Stimulated activated CD8-positive, alpha-beta memory T cell treated with anti-CD3 and anti-CD28 coated beads, Interleukin-4, amount 100 ng/mL, for 4 hours (primary cell): ENCODE measurements at places on chromosomes 13 and 19.

DNA sequence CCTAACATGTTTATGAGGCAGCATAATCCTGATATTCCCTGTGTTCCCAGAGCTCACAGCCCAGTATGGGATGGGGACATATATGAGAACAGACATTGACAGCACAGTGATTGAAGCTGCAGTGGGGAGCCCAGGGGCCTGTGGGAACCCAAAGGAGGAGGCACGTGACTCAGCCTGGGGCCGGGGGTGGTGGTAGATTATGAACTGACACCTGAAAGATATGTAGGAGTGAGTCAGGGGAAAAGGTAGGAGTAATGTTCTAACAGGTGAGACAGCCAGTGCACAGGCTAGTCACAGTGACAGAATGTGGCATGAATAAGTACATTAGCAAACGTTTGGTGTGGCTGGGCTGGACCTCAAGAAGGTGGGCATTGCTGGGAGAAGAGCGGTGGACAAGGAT, 29.0 kb downstream of the CKM start:
- no peak for DNase-seq

GRCh38 chr19:49515767-49516166, 3.3 kb downstream of the FCGRT start:
- no peak for DNase-seq

- DNase-seq, result no peak
Measured at GRCh38 chr13:81762449-81762848, 1421.5 kb upstream of the SPRY2 start.

DNA sequence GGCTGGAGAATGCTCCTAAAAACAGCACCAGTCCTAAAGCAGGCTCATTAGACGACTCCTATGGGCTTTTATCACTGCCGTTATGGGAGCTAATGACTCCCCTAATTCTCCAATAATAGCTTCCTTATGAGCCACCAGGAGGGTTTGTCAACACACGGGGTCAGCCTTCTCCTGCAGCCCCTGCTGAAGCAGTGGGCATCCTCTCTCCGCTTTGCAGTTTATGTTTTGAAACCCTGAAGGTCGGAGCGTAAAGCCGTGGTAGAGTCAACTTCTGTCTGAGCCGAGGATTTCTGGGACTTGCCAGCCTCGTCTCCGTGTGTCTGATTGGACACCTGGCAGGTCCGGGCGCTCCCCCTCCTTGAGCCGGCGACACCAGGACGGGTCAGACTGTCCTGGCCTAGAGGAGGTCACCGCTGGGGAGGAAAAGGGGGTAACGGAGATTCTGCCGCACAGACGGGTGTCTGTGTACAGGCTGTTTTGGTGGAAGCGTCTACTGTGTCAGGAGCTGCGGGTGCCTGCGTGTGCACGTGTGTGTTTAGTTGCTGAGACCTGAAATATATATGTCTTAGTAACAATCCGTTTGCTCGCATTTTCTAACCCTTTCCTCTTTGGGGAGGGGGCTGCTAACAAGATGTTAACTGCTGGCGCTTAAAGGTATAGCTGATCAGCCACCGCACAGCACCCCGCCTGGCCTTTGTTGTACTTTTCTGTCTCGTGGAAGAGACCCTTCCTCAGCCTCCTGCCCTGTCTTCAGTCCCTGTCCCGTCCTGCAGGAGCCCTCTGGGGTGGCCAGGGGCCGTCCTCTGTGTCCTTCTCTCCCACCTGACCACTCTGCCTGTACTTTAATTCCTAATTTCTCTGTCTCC, 1.9 kb downstream of the KDM4B start:
- DNase-seq, result no peak

GRCh38 chr13:54614726-54615125, 1586.1 kb downstream of the OLFM4 start:
- no peak for DNase-seq

- no peak for DNase-seq
Measured at GRCh38 chr13:25018729-25019115, 77.2 kb upstream of the PABPC3 start.

DNA sequence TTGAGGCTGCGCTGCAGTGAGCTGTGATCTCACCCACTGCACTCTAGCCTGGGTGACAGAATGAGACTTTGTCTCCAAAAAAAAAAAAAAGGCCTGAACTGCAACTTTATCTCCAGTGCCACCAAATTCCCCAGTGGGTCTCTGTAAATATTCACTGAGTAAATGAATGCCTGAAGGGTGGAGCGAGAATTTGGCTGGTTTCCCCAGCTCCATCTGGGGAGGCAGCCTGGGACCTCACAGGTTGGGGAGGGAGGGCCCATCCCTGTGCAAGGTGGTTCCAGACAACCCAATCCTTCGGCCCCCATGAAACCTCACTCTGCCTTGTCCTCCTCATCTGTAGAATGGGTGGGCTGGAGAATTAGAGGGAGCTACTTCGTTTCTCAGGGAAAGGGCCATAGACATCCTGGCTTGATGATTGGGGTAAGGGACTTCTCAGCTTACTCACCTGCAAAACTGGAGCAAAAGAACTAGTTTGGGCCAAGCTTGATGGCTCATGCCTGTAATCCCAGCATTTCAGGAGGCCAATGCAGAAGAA, 4.2 kb upstream of the PKN1 start:
- no peak for DNase-seq

DNA sequence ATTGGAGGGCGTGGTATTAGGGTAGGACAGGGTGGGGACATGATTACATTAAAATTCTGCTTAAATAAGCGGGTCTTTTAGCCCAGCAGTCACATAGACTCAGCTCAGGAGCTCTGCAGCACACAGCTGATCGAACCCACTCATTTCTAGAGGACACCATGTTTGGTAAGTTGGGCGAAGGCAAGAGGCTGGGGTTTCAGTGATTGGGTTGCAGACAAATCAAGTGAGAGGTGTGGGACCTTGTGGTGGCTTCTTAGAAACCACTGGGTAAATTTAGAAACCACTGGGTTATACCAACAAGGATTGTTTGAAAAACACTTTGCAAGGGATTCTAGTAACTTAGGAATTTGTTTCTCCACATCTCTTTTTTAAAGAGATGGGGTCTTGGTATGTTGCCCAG, at the start of gene LEUTX:
Gene LEUTX, plus strand, starts transcription at position 92 of the 400 bp plus-strand sequence. Its CDS starts 67 bp downstream, at position 159.
- no peak for DNase-seq

GRCh38 chr19:15897738-15898276, at the start of gene CYP4F2:
TSS of gene CYP4F2 (minus strand) at chr19:15898074. CDS start at chr19:15897611, 463 bp downstream.
- no peak for DNase-seq

DNA sequence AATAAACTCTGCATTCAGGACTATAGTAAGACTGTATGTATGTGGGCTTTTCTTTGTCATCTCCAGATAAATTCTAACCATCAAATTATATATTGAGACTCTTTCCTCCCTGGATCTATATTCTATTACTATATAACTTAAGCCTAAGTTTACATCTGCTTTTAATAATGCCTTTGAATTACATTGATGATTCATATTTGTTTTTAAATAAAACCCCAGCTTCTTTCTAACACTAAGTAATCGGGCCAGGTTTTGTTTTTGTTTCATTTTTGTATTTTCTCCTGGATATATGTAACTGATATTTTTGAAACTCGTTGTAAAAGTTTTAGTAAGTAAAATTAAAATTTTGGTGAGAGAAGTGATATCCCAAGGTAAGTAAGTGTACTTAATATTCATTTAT, 1599.1 kb downstream of the PCDH9 start:
- no peak for DNase-seq

DNA sequence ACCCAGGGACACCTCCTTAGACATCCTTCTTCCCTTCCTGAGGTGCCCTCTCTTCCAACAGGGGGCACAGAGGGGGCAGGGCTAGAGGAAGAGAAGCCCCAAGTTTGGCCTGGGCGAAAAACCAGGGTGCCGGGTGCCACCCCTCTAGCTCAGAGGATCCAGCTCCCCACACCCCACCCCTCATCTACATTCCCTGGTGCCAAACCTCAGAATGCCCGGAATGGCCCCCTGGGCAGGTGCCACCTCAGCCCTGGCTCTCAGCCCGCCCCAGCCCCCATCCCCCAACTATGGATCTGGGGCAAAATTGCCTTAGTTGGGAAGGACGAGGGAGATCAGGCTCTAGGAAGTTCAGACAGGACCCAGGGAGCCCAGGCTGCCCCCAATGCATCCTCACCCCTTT, 2.0 kb downstream of the CNN1 start:
- no peak for DNase-seq

DNA sequence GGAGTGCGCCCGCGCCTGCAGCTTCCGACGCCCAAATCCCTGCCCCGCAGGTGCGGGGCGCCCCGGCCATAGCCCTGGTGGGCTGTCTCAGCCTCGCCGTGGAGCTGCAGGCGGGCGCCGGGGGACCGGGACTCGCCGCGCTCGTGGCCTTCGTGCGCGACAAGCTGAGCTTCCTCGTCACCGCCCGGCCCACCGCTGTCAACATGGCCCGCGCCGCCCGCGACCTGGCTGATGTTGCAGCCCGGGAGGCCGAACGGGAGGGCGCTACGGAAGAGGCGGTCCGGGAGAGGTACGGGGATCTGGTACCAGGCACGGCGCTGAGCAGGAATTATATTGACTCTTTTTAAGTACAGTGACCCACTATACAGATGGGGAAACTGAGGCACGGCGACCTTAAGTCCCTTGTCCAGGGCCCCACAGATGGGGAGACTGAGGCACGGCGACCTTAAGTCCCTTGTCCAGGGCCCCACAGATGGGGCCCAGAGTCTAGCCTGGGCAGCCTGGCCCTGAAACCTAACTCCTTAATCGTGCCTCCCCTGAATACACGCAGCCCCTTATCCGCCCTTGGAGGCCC, 586 bp downstream of the MRI1 start:
- no peak for DNase-seq

- peak; percentile 8 for DNase-seq
Measured at GRCh38 chr13:108155185-108156106, 59.9 kb downstream of the LIG4 start.

GRCh38 chr13:51557438-51557837, 26.8 kb upstream of the WDFY2 start:
- no peak for DNase-seq

GRCh38 chr13:22964245-22964966, 216.4 kb upstream of the SGCG start:
- DNase-seq, result no peak

DNA sequence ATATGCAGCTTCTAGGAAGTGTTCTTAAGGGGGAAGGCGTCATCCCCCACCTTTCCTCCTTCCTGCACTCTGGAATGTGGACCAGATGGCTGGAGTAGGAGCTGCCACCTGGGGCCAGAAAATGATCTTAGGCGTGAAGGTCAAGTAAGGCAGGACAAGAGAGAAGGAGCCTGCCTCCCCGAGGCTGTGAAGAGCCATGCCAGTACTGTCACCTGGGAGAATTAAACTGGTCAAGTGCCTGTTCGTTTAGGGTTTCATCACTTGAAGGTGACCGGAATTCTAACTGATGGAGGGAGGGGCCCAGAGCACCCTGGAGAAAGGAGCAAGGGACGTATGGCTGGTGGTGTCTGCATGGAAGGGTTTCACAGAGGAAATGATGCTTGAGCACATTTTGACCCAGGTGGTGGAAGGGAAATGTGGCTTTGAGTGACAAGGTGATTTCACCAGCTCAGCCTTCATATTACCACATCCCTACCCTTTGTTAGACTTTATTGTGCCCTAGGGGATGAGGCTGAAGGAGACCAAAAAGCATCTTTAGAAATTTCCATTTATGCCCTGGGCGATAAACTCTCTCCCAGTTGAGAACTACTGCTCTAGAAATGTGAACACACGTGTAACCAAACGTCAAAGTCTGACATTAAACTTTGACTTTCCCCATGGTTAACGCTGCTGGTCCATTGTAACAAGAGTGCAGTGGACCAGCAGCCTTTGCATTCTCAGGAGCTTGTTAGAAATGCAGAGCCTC, 37.5 kb downstream of the PPP2R1A start:
- no peak for DNase-seq

- DNase-seq, result no peak
Measured at GRCh38 chr13:40665126-40666044, 1.1 kb downstream of the FOXO1 start.

DNA sequence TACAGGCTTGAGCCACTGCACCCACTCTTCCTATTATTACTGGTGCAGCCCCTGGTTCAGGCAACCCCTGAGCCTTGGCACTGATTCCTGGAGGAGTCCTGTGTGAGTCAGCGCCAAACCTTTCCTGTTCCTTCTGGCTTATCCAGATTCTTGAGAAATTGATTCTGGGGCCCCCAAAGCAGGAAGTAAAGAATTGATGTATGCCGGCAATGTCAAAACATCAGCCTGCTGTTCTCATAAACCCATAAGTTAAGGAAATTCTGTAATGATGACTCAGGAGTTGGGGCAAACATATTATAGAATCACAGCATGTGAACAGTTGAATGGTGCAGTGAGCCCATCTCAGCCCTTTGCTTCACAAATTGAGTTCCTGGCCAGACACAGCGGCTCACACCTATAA, 1.4 kb upstream of the OR7G3 start:
- DNase-seq, result no peak

GRCh38 chr19:52492201-52492993, 35.1 kb upstream of the ZNF808 start:
- no peak for DNase-seq

DNA sequence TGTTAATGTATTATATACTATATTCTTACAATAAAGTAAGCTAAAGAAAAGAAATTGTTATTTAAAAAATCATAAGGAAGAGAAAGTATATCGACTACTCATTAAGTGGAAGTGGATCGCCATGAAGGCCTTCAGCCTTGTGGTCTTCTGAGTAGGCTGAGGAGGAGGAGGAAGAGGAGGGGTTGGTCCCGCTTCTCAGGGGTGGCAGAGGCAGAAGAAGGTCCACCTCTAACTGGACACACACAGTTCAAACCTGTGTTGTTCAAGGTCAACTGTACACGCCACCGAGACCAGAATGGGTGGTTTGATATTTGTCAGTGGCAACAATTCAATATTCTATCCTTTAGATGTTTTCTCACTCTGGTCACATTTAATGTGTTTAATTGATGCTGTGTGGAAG, 67.2 kb downstream of the ALOX5AP start:
- no peak for DNase-seq

DNA sequence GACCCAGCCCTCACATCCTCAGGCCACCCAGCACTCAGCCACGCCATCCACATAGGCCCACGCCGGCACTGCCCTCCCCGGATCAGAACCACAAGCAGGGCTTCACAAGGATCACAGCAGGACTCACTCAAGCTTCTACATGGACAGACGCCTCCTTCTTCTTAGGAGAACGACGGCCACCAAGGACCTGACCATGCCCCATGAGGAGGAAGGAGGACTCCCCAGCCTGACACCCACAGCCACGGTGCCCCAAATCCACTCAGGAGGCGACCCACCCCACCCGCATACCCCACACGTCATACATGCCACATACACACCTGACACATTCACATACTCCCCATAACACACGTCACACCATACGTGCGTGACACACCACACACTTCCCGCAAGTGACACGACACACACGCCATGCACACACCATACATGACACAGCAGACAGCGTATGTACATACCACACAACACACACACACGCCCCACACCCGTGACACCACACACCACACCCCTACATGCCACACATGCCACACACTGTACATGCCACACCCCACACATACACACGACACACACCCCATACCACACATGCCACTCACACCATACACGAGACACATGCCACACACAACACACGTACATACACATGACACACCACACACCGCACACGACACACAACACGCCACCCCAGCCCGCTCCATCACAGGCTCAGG, 50.4 kb downstream of the MLLT1 start:
- no peak for DNase-seq

GRCh38 chr13:90533866-90534265, 813.6 kb upstream of the MIR17HG start:
- DNase-seq, result no peak

GRCh38 chr13:69459346-69459745, 648.3 kb upstream of the ATXN8OS start:
- no peak for DNase-seq
